ENCODE measurements at places on chromosomes 16 and 17. TPM values are rescaled to one million over a fixed set of nuclear protein-coding genes. Genes with fewer than 3 reads are reported as not detected.

Gene CES1
- 0.37 TPM for total RNA-seq

DNA sequence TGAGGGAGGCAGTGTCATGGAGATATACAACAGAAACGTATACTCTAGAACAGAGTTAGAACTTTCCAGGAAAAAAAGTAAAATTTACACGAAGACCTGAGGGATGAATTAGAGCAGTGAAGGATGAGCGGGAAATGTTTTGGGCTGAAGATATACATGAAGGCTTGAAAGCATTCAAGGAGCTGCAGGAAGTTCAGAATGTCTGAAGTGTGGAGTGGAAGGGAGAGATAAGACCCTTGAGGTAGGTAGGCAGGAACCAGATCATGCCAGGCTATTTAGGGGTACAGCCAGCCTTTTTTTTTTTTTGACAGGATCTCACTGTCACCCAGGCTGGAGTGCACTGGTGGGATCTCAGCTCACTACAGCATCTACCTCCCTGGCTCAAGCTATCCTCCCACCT lies 3.2 kb upstream of the NLK start:
- H3K4me3 ChIP-seq, result no peak overlapping the region
- no peak overlapping the region for H3K27ac ChIP-seq
- peaks cover 23% of the 10 kb centered on the region for H3K4me1 ChIP-seq
- DNase-seq, result no peak
- H3K36me3 ChIP-seq, result no peaks in the 10 kb centered on the region
- no peaks in the 10 kb centered on the region for H3K27me3 ChIP-seq

GRCh38 chr16:11668623-11669379 lies 546 bp downstream of the SNN start:
- peak overlapping the region; percentile 98 for H3K27ac ChIP-seq
- H3K4me1 ChIP-seq, result peaks cover 81% of the 10 kb centered on the region
- H3K4me3 ChIP-seq, result peak overlapping the region; percentile 90
- no peaks in the 10 kb centered on the region for H3K27me3 ChIP-seq
- DNase-seq, result peak; percentile 61

GRCh38 chr16:4677390-4677789 lies 16.0 kb upstream of the NUDT16L1 start:
- H3K4me3 ChIP-seq, result no peak overlapping the region
- H3K27me3 ChIP-seq, result no peaks in the 10 kb centered on the region
- no peaks in the 10 kb centered on the region for H3K36me3 ChIP-seq
- no peak for DNase-seq
- H3K27ac ChIP-seq, result no peak overlapping the region

GRCh38 chr16:661184-661821 lies 6.6 kb upstream of the RHOT2 start:
- no peak overlapping the region for H3K4me3 ChIP-seq
- no peaks in the 10 kb centered on the region for H3K36me3 ChIP-seq
- no peaks in the 10 kb centered on the region for H3K27me3 ChIP-seq
- peaks cover 17% of the 10 kb centered on the region for H3K4me1 ChIP-seq
- H3K27ac ChIP-seq, result no peak overlapping the region

GRCh38 chr16:15907863-15908478 lies 19.6 kb upstream of the CEP20 start:
- H3K27ac ChIP-seq, result no peak overlapping the region

GRCh38 chr16:79602628-79603014 lies 2.1 kb upstream of the MAF start:
- peaks cover 34% of the 10 kb centered on the region for H3K4me1 ChIP-seq
- H3K4me3 ChIP-seq, result no peak overlapping the region
- H3K36me3 ChIP-seq, result no peaks in the 10 kb centered on the region
- DNase-seq, result no peak
- peaks cover 39% of the 10 kb centered on the region for H3K27me3 ChIP-seq

Gene SDR42E1
- total RNA-seq, result 6.9 TPM

GRCh38 chr16:84907575-84907974 lies 87.8 kb downstream of the CRISPLD2 start:
- no peak overlapping the region for H3K27ac ChIP-seq
- H3K36me3 ChIP-seq, result no peaks in the 10 kb centered on the region
- H3K27me3 ChIP-seq, result no peaks in the 10 kb centered on the region
- no peak for DNase-seq

Gene NAGS
- 2.2 TPM for total RNA-seq

- H3K4me1 ChIP-seq, result no peaks in the 10 kb centered on the region
- H3K27me3 ChIP-seq, result no peaks in the 10 kb centered on the region
- H3K4me3 ChIP-seq, result no peak overlapping the region
These were observed 22.8 kb downstream of the ANKFN1 start for GRCh38 chr17:56176091-56176490.

DNA sequence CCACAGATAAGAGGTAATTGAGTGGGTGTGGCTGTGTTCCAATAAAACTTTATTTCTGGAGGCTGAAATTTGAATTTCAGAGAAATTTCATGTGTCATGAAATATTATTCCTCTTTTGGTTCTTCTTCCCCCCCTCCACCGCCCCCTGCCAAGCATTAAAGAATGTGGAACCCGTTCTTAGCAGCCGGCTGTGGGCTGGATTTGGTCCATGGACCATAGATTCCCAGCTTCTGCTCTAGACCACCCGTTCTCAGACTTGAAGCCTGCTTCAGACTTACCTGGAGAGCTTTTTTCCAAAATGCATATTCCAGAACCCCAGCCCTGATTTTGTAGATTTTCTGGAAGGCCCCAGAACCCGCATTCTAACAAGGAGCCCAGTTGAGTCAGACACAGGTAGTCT lies 15.1 kb upstream of the LASP1NB start:
- no peaks in the 10 kb centered on the region for H3K27me3 ChIP-seq
- no peak overlapping the region for H3K4me3 ChIP-seq
- peaks cover 31% of the 10 kb centered on the region for H3K4me1 ChIP-seq
- H3K27ac ChIP-seq, result no peak overlapping the region

Gene TOP2A
- 3.1 TPM for total RNA-seq

DNA sequence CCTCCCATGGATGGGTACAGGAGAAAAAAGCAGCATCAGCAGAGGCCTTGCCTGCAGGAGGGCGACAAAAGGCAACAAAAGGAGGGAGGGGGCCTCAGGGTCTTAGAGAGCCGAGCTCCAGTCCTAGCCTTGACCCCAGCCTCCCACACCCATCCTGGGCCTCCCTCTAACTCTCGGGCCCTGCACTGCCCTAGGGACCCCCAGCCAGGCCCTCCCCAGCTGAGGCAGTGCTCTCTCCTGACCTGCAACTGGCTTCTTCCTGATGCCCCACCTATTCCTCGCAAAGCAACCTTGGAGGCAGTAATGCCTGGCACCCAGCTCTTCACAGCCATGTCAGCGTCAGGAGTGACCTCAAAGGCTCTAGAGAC lies 15.2 kb upstream of the SRRM2 start:
- no peak overlapping the region for H3K4me3 ChIP-seq
- H3K4me1 ChIP-seq, result no peaks in the 10 kb centered on the region
- H3K27me3 ChIP-seq, result no peaks in the 10 kb centered on the region
- H3K27ac ChIP-seq, result no peak overlapping the region

DNA sequence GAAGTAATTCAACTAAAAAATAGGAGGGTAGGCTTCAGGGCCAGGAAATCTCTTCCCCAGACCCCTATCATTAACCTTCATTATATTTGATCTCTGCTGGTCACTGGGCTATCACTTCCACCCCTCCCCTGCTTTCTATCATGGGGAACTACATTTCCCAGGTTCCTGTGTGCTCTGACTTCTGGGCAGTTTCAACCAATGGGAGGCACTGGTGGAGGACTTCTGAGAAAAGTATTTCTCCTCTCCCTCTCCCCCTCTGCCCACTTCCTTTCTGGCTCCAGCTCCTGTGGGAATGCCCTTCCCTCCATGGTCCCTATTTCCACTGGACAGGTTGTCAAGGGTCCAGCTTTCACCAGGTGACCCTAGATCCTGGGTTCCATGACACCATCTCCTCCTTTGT lies 364.4 kb downstream of the C16orf95 start:
- no peak for DNase-seq
- H3K4me1 ChIP-seq, result no peaks in the 10 kb centered on the region
- peaks cover 6% of the 10 kb centered on the region for H3K27me3 ChIP-seq
- H3K36me3 ChIP-seq, result no peaks in the 10 kb centered on the region
- no peak overlapping the region for H3K27ac ChIP-seq
- no peak overlapping the region for H3K4me3 ChIP-seq

DNA sequence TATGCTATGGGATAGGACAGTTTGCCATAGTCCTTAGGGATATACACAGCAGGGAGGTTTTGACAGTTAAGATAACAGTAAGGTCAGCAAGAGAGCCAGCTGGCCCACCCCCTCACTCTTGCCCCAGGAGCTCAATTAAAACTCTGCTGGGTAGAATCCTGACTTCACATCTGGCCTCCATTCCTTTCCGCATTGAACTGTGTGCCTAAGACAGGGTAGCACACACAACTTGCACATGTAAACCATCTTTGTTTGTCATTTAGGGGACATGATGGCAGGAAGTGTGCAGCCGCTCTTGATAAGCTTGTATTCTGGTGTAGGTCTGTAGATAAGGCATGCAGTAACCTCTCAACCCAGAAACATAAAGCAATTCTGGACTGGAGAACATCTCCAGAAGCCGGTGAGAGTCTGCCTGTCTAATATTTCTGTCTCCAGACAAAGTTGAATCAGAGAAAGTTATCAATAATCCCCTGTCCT lies 5.2 kb downstream of the MINK1 start:
- no peak overlapping the region for H3K27ac ChIP-seq
- peaks cover 21% of the 10 kb centered on the region for H3K4me1 ChIP-seq
- no peak overlapping the region for H3K4me3 ChIP-seq
- DNase-seq, result no peak
- no peaks in the 10 kb centered on the region for H3K27me3 ChIP-seq

DNA sequence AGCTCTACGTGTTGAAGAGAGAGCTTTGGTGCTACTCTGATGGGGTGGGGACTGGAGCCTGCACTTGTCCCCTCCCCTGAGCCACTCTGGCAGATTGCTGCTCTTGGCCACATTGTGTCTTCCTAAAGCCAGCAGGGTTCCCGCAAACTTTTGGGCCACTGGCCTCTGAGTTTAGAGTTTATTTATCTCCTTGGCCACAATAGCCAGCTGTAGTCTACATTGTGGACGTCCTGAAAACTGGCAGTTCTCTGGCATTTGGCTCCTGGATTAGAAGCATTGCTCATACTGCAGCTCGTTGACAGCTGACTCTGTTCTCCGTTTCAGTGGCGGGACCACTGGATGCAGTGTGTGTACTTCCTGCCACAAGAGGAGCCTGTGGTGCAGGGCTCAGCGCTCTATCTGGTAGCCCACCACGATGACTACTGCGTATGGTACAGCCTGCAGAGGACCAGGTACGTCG lies 34.6 kb downstream of the PRMT7 start:
- H3K4me3 ChIP-seq, result no peak overlapping the region
- peaks cover 74% of the 10 kb centered on the region for H3K36me3 ChIP-seq
- H3K27ac ChIP-seq, result no peak overlapping the region
- H3K27me3 ChIP-seq, result no peaks in the 10 kb centered on the region
- H3K4me1 ChIP-seq, result no peaks in the 10 kb centered on the region
- DNase-seq, result no peak

GRCh38 chr17:68356949-68357455 lies 65.7 kb downstream of the ARSG start:
- no peaks in the 10 kb centered on the region for H3K36me3 ChIP-seq
- H3K27me3 ChIP-seq, result peaks cover 10% of the 10 kb centered on the region
- no peak overlapping the region for H3K4me3 ChIP-seq
- H3K4me1 ChIP-seq, result peaks cover 15% of the 10 kb centered on the region

Gene MLKL
- total RNA-seq, result 13.3 TPM

DNA sequence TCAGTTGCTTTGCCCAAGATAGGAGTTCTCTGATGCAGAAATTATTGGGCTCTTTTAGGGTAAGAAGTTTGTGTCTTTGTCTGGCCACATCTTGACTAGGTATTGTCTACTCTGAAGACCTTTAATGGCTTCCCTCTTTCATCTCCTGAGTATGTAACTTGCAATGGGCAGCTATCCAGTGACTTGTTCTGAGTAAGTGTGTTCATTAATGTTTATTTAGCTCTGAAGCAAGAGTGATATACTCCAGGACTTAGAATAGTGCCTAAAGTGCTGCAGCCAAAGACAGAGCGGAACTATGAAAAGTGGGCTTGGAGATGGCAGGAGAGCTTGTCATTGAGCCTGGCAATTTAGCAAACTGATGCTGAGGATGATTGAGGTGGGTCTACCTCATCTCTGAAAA lies 8.8 kb upstream of the TANGO6 start:
- no peak overlapping the region for H3K27ac ChIP-seq
- H3K36me3 ChIP-seq, result no peaks in the 10 kb centered on the region
- no peak for DNase-seq

GRCh38 chr17:17767154-17767869 lies 69.5 kb downstream of the SREBF1 start:
- H3K36me3 ChIP-seq, result no peaks in the 10 kb centered on the region
- H3K4me1 ChIP-seq, result peaks cover 43% of the 10 kb centered on the region
- no peaks in the 10 kb centered on the region for H3K27me3 ChIP-seq
- H3K4me3 ChIP-seq, result no peak overlapping the region
- no peak for DNase-seq

DNA sequence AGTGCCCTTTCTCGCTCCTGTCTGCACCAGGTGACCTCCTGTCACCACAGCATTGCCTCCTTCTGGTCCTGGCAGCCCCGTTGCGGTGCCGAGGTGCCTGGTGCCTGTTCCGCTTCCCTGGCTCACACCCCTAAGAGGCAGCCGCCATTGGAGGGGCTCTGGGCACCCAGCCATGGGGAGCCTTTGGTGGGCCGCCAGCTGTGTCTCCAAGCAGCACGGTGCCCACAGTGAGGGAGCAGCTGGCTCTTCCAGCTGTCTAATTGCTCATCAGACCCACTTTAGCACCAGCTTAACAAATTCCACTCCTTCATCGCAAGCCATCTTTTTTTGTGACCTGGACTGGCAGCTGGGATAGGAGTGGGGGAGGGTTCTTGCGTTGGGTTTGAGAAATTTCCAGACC lies 276.1 kb downstream of the SNX29 start:
- no peaks in the 10 kb centered on the region for H3K27me3 ChIP-seq
- no peak overlapping the region for H3K27ac ChIP-seq
- no peak overlapping the region for H3K4me3 ChIP-seq
- peaks cover 5% of the 10 kb centered on the region for H3K36me3 ChIP-seq

Gene NAGLU
- 47.1 TPM for total RNA-seq

DNA sequence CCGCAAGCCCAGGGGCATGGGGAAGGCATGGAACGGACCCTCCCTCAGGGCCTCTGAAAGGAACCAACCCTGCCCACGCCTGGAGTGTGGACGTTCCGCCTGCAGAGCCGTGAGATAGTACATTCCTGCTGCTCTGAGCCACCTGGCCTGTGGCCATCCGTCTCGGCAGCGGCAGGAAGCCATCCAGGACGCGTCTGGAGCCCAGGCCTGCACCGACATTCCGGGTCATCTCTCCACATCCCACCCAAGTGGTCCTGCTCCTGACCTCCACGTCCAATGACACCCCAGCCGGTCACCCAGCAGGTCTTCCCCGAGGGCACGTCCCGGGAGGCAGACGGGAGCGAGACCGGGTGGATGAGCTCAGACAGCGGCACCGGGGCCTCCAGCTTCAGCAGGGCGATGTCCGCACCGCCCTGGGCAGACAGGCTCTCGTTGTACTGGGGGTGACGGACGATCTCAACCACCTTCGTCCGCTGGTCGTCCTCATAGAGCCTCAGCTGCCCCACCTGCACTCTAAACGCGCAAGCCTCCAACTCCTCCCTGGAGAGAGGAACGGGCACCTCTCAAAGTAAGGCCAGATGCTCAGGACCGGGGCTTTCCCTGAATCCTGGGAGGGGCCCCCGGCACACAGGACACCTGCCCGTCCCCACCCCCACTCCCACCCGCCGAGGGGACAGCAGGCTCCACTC lies 21.3 kb upstream of the UBE2I start:
- H3K4me3 ChIP-seq, result no peak overlapping the region
- H3K4me1 ChIP-seq, result peaks cover 12% of the 10 kb centered on the region
- no peak overlapping the region for H3K27ac ChIP-seq
- no peaks in the 10 kb centered on the region for H3K27me3 ChIP-seq
- no peaks in the 10 kb centered on the region for H3K36me3 ChIP-seq

- no peaks in the 10 kb centered on the region for H3K36me3 ChIP-seq
- H3K27ac ChIP-seq, result no peak overlapping the region
These were observed 126.7 kb upstream of the FOXF1 start for GRCh38 chr16:86383488-86384262.

- H3K27ac ChIP-seq, result no peak overlapping the region
- no peak overlapping the region for H3K4me3 ChIP-seq
- H3K27me3 ChIP-seq, result no peaks in the 10 kb centered on the region
- no peak for DNase-seq
These were observed 46.2 kb downstream of the LGALS9 start for GRCh38 chr17:27677191-27677590.

Gene NGFR
- total RNA-seq, result 1.8 TPM

All from B cell (primary cell).